AG04450 (cell line): ENCODE measurements at places on chromosomes 16 and 17.

DNA sequence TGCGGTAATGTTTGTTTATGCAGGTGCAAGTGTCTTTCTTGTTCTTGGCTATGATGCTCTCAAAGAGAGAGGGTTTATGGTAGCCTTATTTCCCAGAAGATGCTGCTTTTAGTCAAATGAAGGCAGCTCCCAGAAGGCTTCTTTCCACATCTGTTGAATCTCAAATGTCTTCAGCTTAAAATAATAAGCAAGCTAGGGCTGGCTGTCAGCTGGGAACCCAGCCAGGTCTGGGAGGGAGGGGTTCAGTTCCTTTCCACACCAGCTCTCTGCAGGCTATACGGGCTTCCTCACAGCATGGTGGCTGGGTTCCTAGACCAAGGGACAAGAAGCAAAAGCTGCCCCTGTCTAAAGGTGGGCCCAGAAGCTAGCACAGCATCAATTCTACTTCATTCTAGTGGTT, 47.4 kb upstream of the ATF7IP2 start:
- no peak for DNase-seq

DNA sequence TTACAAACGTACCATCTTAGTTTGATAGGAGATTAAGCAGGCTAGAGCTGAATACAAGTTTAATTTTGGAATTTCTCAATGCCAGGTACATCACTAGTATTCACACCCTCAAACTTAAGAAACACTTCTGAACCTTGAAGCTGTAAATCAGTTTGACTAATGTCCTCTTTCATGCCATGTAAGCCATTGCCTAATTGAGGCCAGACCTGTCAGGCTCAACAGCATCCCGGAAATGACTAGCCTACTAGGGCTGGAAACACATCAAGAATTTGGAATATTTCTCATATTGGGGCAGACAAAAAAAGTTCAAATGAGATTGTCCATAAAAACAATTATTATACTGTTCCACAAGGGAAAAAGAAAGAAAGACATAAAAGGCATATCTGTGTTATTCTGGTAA, 1.7 kb downstream of the USP32 start:
- DNase-seq, result no peak

GRCh38 chr16:4615384-4616046, 827 bp upstream of the UBALD1 start:
- DNase-seq, result no peak

GRCh38 chr17:70109497-70109896, 34.5 kb downstream of the KCNJ16 start:
- no peak for DNase-seq

DNA sequence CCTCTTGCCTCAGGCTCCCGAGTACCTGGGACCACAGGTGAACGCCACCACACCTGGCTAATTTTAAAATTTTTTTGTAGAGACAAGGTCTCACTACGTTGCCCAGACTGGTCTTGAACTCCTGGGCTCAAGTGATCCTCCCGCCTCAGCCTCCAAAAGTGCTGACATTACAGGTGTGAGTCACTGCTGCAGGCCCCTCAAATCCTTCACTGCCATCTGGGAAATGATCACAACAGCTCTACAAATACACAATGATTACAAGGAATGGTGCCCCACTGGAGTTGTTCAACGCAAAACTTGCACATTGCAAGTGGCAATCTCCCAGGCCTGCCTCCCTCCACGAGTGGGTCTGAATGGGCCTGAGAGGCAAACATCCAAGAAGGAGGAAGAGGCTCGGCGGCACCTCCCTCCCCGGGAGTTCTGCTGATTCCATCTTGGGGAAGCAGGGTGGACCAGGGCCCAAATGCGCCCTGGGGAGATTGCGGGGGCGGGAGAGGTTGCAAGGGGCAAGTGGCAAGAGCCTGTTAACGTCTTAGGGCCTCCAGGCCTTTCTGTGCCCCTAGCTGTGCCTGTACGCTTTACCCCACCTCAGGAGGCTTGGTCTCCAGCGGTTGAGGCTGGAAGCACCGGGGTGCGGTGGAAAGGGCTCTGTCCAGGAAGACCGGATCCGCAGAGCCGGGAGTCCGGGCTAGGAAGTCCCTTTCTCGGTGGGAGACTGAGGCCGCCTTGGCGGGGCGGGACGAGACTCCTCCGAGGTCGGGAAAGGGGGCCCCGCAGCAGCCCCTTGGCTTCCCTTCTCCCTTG, 656 bp upstream of the IGFBP4 start:
- no peak for DNase-seq

DNA sequence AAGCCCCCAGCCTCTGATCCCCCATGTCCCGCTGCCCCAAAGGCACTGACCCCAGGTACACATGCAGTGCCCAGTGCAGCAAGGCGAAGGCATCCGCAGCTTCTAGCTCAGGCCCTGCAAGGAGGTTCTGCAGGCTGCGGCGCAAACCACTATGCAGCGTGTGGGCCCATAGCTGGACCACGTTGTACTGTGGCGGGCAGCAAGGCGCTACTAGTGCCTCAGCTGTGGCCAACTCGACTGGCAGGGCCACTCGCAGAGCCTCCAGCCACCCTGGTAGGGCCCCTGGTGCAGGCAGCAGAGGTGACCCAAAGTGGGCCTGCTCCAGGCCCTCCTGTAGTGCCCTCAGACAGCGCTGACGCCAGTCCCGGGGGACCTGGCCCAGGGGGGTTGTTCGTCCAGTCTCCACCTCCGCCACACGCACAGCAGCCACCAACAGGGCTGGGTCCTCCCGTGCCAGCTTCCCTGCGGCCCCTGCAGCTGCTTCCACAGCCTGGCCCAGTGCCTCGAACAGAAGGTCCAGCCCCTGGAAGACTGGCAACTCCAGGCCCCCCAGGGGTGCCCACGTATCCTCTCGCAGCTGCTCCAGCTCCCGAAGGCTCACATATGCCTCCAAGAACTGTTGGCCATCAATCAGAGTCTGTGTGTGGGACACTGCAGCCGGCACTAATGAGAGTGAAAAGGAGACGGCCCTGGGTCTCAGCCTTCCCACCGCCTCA, 2.6 kb downstream of the EXOC3L1 start:
- no peak for DNase-seq

DNA sequence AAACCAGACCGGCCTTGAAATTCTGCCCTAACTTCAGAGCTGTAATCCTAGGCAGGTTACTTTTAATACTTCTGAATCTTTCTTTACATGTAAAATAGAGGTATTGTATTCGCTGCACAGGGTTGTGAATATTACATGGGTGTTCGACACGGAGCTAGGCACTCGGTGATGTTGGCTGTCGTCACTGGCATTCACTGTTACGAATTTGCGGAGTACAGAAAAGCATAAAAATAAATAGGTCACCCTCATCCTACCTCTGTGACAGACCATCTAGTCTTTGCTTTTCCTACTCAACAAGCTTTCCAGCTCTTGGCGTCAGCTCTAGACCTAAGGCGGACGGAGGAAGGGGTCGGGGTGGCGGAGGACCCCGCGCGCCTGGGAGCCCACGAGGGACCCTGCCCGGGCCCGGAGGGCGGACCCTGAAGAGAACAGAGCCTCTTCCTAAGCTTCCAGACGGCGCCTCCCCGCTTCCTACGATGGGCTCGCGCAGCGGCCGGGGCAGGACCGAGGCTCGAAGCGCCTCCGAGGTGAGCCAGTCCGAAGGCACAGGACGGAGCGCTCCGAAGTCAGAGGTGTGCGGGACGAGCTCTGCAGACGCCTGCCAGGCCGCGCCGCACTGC, 879 bp upstream of the SPG7 start:
- DNase-seq, result no peak

GRCh38 chr17:8823279-8823678, 24.1 kb upstream of the MFSD6L start:
- no peak for DNase-seq

DNA sequence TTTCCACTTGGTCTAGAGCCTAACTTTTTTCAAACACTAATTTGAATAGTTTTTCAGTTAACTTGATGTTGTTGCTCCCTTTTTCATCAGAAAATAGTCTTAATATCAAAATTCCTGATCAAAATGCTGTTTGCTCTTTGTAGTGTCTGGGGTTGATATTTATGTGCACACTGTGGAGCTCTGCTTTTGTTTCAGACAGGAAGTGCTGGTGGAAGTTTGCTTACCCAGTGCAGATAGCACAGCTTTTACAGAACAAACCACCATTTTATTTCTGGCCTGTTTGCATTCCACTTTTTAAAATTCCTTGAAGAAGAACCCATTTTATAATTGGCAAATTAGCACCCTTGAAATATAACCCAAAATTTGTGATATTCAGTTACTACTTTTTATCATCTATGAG, 125.4 kb downstream of the MRTFB start:
- DNase-seq, result no peak

DNA sequence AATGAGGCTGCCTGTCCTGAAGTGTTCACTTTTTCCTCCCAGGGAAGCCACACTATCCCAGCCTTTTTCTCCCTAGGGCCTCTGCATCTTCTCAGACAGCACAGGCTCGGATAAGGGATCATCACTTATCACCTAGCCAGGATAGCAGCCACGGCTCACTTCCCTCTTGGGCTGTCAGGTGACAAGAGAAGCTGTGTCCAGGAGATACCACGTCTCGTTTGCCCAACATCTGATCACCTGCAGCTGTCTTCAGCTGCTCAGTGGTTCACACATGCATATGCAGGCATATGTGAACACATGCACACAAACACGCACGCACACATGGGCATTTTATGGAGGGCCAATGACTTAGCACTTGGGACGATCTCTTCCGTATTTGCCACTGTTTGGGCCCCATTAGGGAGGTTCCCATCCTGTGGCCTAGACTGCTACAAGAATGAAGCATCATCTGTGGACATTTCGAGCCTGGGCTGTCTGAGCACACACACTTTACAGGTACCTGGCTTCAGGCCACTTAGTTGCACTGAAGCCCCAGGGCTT, 32.4 kb upstream of the ADORA2B start:
- DNase-seq, result no peak

DNA sequence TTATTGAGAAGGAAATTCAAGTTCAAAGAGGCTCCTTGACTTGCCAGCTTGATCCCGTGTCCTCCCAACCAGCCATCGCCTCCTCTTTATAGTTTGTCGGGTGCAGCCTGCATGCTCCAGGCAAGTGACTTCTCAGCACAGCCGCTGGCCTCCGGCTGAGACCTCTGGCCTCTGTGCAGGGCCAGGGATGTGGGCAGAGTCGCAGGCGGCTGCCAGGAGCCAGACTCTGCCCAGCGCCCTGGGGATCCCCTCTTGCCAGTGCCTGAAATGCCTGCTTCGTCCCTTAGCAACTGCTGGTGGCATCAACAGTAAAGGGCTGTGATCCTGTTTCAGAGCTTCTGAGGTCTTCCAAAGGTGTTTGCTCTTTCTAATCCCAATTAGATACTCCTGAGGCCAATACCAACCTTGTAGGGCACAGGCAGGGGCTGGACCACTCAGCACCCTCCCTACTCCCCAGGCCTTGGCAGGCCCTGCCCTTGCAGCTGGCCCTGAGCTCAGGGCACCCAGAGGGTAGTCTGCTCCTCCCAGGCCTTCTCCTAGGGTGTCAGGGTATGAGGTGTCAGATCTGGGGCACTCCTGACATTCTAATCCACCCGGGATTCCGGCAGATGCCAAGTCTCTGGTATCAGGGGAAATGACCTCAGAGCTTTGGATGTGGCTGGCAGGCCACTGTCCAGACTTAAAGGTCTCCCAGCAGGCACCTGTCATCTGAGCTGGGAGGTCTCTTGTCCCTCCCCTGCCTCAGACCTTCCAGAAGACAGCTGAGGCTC, 68.0 kb upstream of the SIAH1 start:
- no peak for DNase-seq

DNA sequence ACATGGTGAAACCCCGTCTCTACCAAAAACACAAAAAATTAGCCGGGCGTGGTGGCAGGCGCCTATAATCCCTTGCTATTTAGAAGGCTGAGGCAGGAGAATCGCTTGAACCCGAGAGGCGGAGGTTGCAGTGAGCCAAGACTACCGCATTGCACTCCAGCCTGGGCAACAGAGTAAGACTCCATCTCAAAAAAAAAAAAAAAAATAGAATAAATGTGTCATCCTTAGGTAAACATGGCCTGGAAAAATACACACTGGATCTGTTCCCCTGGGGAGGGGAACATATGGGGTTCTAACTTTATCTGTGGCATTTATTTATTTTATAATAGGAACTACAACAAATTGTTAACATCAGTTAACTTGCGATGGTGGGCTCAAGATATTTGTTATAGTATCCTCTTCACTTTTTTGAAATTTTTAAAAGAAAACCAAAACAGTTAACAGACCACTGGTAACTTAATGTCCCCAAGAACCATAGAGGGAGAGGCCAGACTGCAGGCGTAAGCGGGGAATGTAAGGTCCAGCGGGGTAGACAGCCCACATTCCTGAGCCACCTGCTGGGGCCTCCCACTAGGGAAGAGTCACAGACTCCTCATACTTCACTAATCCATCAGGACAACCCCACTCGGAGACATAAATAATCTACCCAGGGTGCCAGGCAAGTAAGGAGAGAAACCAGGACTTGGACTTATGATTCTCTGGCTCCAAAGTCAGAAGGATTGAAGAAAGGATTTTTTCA, 12.5 kb upstream of the TXNDC11 start:
- no peak for DNase-seq

GRCh38 chr16:87921236-87921773, 15.0 kb downstream of the CA5A start:
- no peak for DNase-seq

- no peak for DNase-seq
Observed at GRCh38 chr17:81593105-81593871, 41.1 kb upstream of the FAAP100 start.

DNA sequence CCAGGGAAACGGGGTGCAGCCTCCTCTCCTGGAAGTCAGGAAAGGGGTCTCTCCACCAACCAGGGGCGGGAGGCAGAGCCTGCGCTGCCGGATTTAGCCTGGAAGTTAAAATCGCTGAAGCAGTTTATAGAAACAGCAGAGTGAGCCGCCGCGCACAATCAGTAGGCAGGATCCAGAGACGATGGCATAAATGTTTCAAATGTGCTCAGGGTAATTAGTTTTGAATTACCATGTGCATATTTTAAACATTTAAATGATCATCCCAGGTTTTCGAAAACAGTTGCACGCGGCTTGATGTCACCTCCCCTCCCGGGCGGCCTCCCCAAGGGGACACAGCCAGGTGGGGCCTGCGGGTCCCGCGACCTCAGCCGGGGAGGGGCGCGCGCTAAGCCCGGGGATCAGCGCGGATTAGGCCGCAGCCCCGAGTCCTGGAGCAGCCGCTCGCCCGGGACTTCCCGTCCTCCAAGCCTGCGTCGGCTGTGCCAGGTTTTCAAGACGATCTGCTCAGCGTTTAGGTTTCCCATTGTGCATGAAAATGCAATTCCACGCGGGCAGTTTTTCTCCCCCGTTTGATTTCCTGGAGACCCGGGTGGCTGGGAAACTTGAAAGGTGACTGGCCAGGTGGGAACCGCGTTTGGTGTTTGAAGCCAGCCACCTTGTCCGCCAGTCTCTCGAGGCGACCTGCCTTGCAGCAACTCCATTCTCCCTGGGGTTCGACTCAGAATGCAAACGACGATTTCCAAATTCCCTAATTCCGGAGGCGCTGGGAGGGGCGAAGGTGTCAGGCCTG, 78.3 kb downstream of the RPA1 start:
- no peak for DNase-seq

- DNase-seq, result no peak
Observed at GRCh38 chr16:9612267-9612666, 520.8 kb downstream of the HAPSTR1 start.
